ENCODE measurements at places on chromosomes 2 and 18.

- no peak for DNase-seq
Observed at GRCh38 chr2:188324067-188324466, 32.4 kb downstream of the GULP1 start.

GRCh38 chr2:39725401-39725800 is 53.7 kb downstream of the THUMPD2 start:
- no peak for DNase-seq

DNA sequence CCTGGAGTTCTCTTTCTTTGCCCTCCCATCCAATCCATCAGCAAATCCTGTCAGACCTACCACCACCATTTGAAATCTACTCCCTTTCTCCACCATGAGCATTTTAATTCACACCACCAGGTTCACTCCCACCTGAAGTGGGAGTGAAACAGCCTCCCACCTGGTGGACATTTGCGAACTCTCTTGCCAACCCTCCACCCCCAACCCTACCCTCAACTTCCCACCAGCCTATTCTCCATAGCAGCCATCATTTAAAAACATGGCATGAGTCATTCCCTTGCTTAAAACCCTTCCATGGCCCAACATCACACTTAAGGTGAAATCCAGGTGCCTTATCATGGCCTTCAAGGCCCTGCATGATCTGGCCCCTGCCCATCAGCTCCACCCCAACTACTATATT is 3.5 kb downstream of the RTKN start:
- DNase-seq = no peak

GRCh38 chr18:32177530-32177929 is 12.3 kb upstream of the MEP1B start:
- no peak for DNase-seq

- no peak for DNase-seq
Observed at GRCh38 chr18:48072428-48073204, 142.2 kb upstream of the SMAD2 start.

- no peak for DNase-seq
Observed at GRCh38 chr2:184370954-184371353, 227.4 kb upstream of the ZNF804A start.

- DNase-seq = no peak
Observed at GRCh38 chr18:36364911-36365624, 67.6 kb downstream of the FHOD3 start.

GRCh38 chr2:201262718-201263117 is 2.4 kb downstream of the CASP8 start:
- no peak for DNase-seq

DNA sequence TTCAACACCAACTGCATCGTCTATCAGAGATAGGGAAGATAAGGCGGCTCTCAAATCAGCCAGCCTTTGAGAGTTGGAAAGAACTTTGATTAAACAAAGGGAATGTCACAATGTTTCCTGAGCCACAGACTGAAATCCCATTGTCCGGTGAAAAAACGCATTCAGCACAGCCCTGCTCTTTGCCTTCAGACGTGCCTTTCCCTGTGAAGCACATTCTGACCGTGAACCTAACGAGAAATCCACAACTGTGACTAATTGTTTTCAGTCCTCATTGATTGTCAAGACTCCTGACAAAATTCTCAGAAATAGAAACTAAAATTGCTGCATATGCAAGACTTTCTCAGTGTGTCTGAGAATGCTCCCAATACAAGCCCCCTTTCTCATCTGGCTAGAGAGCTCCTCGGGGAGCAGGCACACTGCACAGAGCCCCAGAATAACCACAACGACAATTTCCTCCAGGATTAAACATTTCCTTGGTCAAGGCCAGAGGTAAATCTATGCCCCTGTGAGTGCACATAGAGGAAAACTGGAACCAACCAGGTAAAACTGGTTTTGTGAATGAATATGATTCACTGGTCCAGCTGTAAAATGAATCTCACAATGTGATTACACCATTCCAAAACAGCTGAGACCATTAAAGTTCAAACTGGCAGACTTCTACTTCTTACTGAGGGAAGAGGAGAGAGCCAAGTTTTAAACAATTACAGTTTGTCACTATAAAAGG is 561.9 kb upstream of the ID2 start:
- no peak for DNase-seq

GRCh38 chr2:237298151-237299118 is 115.5 kb downstream of the COL6A3 start:
- no peak for DNase-seq

- DNase-seq = no peak
Observed at GRCh38 chr2:200300638-200301314, 5.7 kb upstream of the SPATS2L start.

GRCh38 chr2:197890168-197890567 is 85.8 kb downstream of the PLCL1 start:
- no peak for DNase-seq

DNA sequence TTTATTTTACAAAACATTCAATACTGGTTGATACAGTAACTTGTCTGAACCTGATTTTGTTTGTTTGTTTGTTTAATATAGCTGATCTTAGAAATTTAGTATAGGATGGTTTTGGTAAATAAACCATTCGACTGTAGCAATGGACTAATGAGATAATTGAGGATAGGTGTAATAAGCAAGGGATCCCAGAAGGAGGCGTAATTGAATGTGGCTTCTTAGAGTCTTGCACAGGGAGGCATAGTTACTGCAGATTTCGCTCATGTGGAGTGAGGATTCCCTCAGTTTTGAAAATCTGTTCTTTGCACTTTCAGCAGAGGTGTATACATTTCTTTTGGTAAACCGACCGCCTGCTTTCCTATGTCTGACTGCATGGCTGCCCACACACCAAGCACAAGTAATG is 709.6 kb downstream of the SOCS6 start:
- DNase-seq = no peak

GRCh38 chr2:120842456-120843439 is 107.1 kb downstream of the GLI2 start:
- no peak for DNase-seq

GRCh38 chr2:61282104-61282590 is 120.2 kb downstream of the C2orf74 start:
- DNase-seq = no peak

DNA sequence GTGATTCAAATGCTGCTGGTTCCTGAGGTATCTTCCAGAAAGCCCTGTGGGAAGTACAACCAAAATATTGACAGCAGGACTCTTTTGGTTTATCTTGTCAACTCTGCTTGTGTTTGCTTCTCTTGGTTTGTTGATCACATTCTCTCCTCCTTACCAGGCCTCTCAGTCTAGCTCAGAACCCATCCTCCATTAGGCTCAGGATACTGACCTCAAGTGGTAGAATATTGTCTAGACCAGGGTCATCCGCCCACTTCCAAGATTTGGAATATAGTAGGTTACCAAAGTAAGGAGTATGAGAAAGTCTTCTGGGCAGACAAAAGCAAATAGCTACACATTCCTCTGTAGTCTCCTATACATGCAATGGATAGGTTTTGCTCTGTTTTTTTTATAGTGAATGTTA is 56.6 kb downstream of the XIRP2 start:
- no peak for DNase-seq

DNA sequence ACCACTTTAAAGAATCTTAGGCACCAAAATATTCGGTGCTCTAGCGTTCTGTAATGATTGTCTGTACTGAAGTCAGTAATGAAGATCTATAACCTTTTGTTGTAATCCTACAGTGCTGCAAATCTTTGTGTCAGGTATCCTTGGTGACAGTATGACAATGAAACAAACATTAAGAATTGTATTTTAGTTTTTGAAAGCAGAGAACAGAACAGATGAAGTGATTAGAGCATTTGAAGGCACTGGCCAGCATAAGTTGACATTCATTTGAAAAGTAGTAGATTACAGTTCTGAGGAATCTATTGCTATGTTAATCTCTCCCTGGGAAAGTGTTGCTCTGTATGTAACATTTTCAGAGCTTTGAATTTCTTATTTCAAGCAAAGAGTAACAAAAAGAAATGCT is 451.2 kb downstream of the NUP35 start:
- no peak for DNase-seq

DNA sequence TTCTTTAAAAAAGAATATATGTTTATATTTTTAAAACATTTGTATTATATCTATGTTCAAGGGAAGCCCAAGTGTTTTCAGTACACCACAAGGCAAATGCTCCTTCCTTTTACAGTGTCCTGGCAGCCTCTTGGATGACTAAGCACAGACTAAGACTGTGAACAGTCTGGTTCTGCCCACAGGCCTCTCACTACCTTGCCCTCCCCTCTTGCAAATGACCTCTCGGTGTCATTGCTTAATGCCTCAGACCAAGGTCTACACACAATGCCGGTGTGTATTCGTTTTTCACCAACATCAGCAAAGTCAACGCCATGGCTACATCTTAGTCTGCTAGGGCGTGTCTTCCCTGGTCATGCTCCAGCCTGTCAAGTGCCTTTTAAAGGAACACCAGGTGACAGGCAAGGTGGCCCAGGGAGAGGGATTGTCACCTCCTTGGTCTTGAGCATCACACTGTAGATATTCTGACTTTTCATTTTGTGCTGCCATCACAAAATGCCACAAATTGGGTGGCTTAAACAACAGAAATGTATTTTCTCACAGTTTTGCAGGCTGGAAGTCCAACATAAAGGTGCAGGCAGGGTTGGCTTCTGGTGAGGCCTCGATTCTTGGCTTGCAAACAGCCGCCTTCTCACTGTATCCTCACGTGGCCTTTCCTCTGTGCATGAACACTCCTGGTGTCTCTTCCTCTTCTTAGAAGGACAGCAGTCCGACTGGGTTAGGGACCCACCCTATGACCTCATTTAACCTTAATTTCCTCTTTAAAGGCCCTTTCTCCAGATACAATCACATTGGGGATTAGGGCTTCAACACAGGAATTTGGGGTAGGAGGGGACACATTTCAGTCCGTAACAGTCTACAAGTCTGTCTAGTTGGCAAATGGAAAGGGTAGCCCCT is 266.5 kb downstream of the KLHL29 start:
- DNase-seq = no peak

GRCh38 chr2:151905963-151906632 is 77.9 kb upstream of the ARL5A start:
- DNase-seq = no peak

DNA sequence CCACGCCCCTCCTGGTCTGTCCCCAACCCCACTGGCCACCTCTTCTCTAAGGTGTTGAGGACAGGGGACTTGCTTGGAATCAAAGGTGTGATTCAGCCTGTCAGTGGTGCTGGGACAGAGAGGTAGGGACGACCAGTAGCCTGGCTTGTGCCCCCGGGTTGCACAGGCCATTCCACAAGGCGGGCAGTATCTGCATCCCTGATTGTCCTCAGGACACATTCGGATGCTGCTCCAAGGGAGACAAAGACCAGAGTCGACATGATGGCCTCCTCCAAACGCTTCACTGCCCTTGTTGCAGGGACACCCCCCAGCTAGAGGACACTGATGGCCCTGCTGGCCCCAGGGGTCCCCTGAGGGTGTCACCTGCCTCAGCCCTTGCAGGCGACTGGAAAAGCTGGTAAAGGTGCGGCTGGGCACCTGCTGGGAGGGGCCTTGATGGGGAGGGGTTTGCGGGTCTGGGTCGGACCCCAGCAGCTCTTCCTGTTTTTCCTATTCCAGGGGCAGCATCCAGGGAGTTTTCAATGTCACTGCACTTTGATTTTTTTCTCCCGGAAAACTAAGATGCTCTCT is 98.0 kb downstream of the PTGR3 start:
- no peak for DNase-seq

GRCh38 chr2:170177950-170178781 is at the start of gene MYO3B:
Gene MYO3B, plus strand, starts transcription at chr2:170178147. Its CDS starts 141 bp downstream, at chr2:170178288.
- DNase-seq = no peak

DNA sequence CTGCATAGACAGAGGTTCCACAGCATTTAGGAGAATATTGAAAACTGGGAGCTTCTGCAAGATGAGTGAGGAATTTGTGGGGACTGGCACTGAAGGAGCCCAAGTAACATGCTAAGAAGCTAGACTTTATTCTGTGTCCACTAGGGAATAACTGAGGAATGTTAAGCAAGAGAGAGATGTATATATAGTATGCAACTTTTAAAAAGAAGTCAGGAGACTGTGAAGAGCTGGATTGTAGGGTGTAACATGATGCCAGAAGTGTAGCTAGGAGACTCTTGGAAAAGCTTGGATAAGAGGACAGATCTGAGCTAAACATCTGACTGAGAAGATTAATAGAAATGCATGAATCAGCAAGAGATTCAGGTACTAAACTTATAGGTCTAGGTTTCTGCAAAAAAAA is 270.6 kb upstream of the MMADHC start:
- DNase-seq = no peak

GRCh38 chr2:190781604-190782198 is 98.9 kb upstream of the GLS start:
- DNase-seq = no peak

DNA sequence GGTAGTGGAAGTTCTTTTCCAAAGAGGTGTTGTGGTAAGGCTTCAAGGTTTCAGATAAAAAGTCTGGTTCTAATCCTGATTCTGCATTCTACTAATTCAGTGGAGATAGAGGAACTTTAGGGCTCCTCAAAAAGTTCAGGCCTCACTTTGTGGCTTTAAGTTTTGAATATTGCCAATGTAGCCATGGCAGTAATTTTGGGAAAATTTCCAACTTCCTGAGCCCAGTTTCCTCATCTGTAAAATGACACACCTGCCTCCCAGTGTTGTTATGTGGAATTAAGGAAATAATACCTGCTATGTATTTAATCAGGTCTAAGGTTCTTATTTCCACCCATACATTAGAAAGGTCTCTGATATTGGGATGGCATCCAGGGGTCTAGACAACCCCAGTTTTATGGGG is 147.6 kb upstream of the ITGA6 start:
- DNase-seq = no peak

DNA sequence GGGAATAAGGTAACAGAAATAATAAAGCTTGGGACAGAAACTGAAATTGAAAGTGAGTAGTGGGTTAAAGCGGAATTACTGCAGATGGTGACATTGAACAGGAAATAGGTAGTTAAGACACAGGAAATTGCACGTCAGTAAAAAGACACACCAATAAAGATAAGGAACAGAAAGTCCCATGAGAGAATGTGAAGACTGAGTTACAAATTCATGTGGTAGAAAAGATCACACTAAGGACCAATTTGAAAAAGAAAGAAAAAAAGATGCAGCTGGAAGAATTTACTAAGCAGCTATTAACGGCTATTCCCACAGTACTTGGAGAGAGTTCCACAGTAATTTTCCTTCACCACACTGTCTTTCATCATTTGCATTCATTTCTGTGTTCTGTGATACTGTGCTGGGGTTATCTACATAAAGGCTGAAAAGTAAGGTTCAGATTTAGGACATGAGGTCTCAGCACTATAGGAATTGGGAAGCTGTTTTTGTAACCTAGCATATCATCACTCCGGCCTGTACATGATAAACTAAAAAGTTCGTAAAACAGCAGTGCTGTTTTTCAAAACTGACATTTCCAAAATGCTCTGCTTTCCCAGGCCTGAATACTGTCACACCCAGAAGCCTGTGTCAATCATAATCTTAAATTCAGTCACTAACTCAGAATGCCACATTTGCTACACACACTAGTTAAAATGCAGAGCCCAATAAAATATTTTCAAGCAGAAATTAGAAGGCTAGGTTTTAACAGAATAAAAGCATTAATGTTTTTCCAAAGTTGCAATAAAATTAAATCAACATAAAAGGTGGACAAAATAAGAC is 42.9 kb downstream of the SRBD1 start:
- DNase-seq = no peak

Measured in stimulated activated CD8-positive, alpha-beta memory T cell treated with anti-CD3 and anti-CD28 coated beads, Interleukin-15, amount 100 ng/mL, for 24 hours (primary cell).